ENCODE measurements at places on chromosomes 2 and 18.

GRCh38 chr2:143953451-143954030, 566.4 kb downstream of the ZEB2 start:
- DNase-seq: no peak

GRCh38 chr18:44700652-44701051, 20.0 kb downstream of the SETBP1 start:
- DNase-seq: peak; percentile 53

DNA sequence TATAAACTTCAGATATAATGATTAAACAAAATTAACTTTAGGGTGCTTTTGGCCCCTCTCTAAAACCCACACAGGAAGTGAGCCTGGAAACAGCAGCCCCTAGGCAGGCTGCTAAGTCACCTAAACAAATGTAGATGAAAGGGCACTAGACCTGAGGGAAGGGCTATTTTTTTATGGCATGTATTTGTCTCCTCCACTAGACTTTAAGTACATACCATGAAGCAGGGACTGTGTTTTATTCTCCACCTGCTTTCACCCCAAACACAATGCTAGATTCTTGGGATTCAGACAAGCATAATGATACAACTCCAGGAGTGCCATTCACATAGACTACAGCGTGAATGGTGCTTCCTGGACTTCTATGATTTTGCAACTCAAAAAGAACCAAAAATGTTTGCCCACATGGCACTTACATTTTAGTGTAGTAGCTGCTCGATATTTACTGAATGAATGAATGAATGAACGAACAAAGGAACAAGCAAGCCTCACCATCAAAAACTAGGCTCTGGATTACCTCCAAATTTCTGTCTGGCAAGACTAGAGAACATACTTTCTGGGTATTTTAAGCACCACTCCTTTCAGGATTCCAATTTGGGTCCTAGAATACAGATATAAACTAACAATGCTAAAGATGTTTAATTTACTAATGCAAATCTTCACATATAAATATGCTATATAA, 10.1 kb downstream of the ATAD2B start:
- peak; percentile 22 for DNase-seq

DNA sequence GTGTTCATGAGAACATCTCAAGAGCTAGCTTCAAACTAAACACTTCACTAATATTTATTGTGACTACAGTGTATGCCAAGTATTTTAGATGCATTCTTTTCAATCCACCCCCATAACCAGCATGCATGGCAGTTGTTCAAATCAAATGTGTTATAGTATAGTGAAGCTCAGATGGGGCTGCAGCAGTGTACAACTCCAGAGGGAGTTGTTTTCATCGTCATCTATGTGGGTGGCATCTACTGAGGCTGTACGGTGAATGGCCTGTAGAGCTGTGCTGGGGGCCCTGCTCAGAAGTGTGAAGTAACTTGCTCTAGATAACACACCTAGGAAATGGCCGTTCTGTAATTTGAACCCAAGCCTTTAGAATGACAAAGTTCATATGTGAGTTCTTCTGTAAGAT, 71.8 kb upstream of the LRATD1 start:
- DNase-seq: no peak

GRCh38 chr2:235666213-235666781, 172.5 kb downstream of the AGAP1 start:
- DNase-seq: peak; percentile 62

DNA sequence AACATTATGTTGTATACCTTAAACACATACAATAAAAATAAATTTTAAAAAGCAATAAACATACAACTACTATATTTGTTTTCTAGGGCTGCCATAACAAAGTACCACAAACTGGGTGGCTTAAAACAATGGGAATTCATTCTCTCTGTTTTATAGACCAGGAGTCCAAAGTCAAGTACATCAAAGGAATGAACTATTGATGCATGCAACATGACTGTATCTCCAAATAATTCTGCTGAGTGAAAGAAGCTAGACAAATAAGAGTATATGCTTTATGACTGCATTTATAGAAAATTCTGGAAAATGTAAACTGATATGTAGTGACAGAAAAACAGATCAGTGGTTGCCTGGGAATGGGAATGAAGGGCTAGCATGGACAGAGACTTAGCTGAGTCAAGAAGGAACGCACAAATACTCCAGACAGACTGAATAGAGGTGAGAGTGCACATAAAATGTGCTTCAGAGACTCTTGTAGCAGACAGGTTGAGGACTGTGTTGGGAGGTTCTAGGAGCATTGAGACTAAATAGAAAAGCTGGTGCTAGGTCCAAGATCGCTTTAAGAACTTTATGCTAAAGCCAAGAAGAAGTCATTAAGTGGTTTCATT, 11.0 kb upstream of the PLA2R1 start:
- DNase-seq: no peak

DNA sequence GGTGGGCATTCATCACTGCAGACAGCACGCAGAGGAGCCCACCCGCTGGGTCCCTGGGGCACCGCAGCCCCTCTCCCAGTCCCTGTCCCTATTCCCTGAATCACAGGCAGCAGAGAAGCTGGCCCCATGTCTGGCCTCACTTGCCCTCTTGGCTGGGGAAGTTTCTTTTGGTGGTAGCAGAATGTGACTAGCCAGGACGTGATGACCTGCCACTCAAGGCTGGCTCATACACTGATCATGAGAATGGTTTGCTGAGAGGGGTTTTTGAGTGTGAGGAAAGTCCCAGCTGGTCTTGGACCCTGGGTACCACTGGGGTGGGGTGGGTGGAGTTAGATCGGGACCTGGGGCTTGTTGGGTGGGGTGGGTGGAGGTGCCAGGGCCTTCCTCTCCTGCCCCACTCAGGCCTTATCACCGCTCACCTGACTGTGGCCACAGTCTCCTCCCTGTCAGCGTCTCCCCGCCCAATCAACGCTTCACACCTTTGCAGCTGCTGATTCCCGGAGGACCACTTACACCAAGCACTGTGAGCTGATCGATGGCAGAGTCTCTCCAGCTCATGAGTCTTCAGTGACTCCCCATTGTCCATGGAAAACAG, 28.9 kb upstream of the FOSL2 start:
- no peak for DNase-seq

DNA sequence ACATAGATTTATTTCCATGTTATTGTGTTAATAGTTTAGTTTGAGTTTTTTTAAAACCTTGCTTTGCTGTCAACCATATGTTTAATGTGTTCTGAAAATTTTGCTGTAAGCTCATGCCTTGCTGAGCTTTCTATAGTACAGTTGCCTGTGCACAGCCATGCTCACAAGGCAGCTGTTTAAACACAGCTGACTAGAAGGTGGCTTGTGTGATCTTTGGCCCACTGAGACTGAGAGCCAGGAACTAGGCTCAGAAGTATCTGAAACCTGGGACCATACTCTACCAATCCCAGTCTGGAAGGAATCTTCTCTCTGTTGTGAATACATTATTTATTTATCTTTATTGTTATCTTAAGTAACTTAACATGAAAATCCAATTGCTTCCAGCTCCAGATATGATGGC, 350.5 kb downstream of the KIAA1328 start:
- DNase-seq: no peak

DNA sequence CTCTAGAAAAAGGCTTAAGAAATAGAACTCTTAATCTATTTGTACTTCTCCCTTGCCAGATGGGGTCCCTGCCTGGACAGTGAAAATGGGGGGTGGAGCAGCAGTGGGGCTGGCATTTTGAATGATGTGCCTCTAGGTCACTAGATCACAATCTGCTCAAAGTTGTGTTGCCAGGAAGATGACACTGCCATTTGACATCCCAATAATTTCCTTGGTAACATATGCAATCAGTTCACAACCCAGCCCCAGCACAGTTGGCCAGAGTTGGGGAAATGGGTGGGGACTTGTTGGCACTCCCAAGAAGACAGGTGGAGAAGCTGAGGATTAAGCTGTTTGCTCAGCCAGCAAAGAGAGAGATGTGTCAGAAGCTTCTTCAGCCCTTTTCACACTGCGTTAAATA, 558.3 kb upstream of the KLHL29 start:
- no peak for DNase-seq

- DNase-seq: no peak
Observed at GRCh38 chr18:39403121-39403520, 1837.5 kb upstream of the CELF4 start.

DNA sequence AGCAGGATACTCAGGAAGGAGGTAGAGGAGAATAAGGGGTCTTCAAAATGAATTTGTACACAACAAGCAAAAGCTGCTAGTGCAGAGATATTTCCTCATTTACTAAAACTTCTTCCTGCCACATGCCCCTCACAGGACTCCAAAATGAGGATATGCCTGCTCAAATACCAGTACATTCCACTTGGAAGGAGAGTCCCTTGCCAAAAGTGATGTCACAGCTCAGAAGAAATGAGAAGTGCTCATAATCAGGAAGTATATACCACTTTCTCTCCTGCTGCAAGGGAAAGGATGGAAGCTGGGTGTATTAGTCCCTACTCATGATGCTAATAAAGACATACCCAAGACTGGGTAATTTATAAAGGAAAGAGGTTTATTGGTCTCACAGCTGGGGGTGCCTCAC, 87.7 kb upstream of the FSHR start:
- no peak for DNase-seq

DNA sequence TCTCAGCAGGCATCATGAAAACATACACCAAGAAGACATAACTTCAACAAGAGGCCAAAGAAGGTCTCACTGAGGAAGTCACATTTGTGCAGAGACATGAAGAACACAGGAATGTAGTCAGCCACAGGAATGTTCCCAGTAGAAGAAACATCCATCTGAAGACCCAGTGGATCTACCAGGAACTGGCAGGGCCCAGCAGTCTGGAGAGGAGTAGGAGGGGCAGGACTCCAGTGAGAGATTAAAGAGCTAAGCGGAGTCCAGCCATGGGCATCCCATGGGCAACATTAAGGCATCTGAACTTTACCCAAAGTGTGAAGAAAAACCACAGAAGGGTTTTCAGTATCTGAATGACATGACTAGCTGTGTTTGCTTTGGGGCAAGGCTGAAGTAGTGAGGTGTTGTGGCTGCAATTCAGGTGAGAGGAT, 103.1 kb downstream of the UPP2 start:
- no peak for DNase-seq

DNA sequence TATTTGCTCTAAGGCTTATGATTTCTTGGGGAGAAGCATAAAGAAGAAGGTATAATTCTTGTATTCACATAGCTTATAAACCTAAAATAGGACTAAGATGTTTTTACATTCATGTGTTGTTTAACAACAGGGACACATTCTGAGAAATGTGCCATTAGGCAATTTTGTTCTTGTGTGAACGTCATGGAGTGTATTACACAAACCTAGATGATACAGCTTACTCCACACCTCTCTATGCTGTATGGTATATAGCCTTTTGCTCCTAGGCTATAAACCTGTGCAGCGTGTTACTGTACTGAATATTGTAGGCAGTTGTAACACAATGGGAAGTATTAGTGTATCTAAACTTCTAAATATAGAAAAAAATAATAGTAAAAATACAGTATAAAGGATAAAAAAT, 92.1 kb downstream of the PHLPP1 start:
- no peak for DNase-seq

- DNase-seq: peak; percentile 39
Observed at GRCh38 chr18:48950536-48951447, at the start of gene SMAD7. Gene SMAD7, minus strand, starts transcription at chr18:48950965. Its CDS starts 541 bp downstream, at chr18:48950424.

DNA sequence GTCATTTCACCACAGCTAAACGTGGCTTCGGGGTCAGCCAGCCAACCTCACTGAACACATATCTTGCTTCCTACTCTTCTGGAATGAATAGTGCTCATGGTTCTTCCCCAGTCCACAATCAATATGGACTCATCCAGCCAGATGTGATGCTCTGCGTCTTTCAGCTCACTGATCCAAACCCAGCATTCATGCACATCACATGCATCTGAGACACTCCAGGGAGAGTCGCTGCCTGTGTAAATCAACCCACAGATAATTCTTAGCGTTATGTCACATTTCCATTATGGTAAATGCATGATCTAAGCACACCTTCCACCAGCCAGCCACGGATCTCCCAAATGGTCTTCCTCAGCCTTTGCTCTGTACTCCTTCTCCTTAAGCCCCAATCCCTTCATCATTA, 306.7 kb upstream of the CHAC2 start:
- no peak for DNase-seq

DNA sequence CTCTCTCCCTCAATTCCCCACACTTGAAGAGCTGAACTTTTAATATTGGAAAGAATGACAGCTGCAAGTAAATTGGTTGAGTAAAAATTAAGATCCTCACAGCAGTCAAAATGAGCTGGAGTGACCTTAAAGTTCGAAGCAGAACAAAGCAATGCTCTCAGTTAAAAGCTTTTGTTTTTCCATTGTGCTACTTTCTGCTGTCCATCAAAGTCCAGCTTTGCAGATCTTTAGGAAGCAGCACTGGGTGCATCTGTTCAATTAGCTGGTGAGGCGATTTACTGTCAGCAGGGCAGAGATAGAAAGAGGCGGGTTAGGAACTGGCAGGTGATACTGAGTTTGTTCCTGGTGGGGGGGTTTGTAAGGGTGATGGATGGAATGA, 834.8 kb downstream of the CPS1 start:
- no peak for DNase-seq

DNA sequence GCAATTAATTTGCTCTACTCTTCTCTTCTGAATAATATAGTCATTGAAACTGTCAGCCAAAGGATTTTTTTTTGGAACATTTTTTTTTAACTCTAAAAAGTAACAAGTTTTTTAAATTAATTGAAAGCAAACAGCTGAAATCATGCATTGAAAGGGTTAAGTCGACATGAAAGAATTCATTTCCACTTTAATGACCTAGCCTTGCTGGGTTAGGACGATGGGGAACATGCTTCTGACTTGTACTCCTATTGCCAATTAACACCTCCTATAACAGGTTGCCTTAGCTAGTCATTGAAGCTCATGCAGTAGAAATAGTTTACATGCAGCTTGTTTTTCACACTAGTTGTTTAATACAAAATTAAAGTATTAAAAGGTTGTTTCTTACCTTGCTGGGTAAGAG, 47.8 kb downstream of the PSMD14 start:
- no peak for DNase-seq

DNA sequence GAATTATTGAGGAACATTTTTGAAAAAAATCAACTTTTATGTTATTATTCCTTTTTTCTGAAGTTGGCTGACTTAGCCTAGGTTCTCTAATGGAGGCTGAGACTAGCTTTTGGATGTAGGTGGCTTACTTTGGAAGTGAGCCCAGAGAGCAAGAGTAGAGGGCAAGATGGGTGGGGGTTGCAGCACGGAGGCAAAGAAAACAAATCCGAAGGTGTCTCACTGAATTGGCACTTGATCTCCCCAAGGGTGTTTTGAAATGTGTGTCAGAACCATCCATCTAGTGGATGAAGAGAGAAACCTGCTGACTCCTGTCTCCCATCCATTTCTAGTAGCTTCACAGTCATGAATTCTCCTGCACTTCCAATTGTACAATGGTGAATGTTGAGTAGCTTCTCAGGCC, 390.7 kb downstream of the TMEM182 start:
- DNase-seq: no peak

- no peak for DNase-seq
Observed at GRCh38 chr2:65367524-65367923, 64.9 kb downstream of the SPRED2 start.

DNA sequence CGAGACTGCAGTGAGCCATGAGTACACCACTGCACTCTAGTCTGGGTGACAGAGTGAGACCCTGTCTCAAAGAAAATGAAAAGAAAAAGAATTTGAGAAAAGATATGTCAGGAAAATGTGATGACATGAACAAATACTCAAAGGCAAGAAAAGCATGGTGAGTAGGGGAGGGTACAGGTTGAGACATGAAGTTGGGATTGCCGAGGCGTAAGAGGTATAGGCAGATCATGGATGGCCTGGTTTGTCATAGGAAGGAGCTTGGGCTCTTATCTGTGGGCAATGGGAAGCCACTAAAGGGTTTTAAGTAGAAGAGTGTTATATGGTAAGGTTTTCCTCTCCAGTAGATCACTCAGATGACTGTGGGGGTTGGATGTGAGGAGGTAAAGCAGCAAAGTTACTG, 32.3 kb downstream of the SPAST start:
- DNase-seq: no peak

GRCh38 chr2:55590810-55591440, 26.5 kb downstream of the PPP4R3B start:
- DNase-seq: no peak

Measured in CD4-positive, alpha-beta T cell treated with Interleukin-10 for 1 hour (primary cell).